HFFc6 (cell line): ENCODE measurements at places on chromosomes 11 and 22. TPM values are rescaled to one million over a fixed set of nuclear protein-coding genes. Genes with fewer than 3 reads are reported as not detected.
A peak's percentile ranks its signal among the peaks of the same experiment; 100 is the strongest.

DNA sequence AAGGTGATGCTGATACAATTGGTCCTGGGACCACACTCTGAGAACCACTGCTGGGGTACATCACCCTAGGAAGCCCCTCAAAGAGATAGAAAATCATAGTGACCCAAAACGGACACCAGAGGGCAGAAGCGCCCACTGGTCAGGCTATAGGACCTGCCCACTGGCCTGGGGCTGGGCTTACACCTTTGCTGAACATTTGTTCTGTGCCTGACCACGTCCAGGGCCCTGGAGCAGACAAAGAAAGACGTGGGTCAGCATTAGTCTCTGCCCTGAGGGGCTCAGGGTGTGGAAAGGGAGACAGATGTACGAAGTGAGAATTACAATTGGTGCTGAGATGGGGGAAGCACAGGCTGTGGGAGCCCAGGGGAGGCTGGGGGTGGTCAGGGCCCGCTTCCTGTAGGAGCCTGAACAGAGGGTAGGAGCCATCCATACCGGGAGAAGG, 14.4 kb upstream of the SERPINH1 start:
- DNase-seq = peak; percentile 43

DNA sequence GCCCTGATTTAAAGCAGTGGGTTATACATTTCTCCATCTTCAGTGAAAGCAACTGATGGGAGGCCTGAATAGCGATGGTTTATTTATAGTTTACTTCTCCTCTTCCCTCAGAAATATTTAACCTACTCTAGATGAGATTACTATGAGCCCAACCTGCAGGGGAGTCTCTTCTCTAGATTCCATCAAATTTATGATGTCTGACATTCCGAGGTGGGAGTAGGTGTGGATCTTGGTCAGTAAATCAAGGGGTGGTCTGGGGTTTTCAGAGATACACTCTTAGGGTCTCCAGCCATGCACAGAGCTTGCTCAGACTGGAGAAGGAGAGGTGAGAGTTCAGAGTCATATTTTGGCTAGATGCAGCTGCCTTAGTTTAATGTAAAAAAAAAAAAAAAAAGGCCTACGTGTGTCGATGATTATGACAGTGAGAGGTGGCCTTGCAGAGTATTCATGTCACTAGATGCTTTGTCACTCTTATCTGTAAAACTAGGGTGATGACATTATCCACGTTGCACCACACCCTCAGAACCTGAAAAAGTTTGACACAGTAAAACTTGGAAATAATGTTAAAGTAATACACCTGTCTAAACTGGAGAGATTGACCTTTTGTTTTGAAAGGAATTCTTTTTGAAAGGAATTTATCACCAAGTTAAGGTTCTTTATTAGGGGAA, 81.2 kb downstream of the EXT2 start:
- DNase-seq = no peak

- DNase-seq = no peak
These were observed 3.9 kb downstream of the SMPD1 start for GRCh38 chr11:6393989-6394670.

Gene RIC3
- total RNA-seq = not detected in 2 replicates

DNA sequence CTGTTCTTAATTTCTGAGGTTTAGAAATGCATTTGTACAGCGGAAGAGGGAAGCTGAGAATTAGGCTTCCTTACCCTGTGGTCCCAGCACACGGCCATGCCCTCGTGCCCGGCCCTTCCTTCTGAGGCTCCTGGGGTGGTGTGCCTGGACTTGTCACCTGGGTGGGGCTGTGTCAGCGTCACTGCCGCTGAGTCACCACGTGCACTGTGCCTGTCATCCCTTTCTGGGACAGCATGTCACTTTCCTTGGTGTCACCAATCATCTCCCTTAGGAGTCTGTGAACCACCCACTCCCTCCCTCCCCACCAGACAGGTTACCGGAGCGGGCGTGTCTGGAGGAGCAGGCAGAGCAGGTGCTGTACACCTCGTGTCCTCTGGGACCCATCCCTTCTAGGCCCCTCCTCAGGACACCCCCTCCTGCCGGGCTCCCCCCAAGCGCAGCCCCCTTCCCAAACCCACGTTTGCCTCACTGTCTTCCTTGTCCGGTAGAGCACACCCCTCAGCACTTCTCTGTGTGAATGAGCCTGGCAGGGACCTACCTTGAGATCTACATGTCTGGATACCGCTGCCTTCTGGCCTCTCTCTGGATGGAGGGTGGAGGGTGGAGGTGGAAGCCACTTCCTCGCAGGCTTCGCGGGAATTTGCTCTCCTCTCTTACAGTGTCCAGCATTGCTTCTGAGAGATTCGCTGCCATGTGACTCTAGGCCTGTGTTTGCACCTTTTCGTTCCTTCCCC, 367.6 kb downstream of the TBC1D22A start:
- DNase-seq = no peak

Gene PATE4
- total RNA-seq = not detected in 3 replicates

- no peak for DNase-seq
These were observed 83.5 kb downstream of the BDNF start for GRCh38 chr11:27616711-27617110.

- DNase-seq = peak; percentile 55
These were observed 111.2 kb upstream of the THY1 start for GRCh38 chr11:119533921-119534736.

GRCh38 chr22:32748509-32748908, 53.0 kb upstream of the TIMP3 start:
- DNase-seq = no peak

DNA sequence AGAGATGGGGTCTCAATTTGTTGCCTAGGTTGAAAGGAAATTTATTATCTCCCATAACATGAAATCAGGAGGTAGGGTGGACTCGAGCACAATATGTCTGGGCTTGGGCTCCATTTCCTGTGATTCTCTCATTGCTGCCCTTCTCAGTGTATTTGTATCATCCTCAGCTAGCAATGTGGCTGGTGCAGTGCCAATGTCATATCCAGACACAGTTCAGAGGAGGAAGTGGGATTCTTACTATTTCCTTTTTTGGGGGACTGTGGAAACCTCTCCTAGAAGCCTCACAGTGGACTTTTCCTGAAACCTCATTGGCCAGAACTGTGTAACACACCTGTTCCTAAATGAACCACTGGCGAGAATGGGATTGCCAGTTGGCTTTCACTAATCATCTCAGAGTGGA, 21.0 kb upstream of the SWAP70 start:
- no peak for DNase-seq

Gene ANO9
- not detected in 3 replicates for total RNA-seq

- no peak for DNase-seq
These were observed 1.0 kb downstream of the B4GALNT4 start for GRCh38 chr11:370070-370941.

GRCh38 chr22:38964989-38965388, 7.6 kb downstream of the APOBEC3A start:
- no peak for DNase-seq

DNA sequence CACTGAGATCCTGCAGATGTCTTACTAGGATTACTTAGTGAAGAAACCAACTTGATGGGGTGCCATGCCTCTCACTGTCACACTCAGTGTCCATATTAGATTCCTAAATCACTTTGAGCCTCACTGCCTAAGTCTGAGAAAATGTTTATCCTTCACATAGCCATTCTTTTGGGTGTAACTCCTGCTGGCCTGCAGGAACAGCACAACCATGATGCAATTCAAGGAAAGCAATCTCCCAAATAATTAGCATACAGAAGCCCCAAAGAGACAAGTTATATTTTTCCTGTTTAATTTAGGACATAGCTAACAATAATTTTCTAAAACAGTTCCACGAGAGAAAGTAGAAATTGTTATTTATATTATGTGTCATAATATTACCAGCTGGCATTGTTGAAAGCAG, 655.5 kb downstream of the KCNA4 start:
- no peak for DNase-seq

DNA sequence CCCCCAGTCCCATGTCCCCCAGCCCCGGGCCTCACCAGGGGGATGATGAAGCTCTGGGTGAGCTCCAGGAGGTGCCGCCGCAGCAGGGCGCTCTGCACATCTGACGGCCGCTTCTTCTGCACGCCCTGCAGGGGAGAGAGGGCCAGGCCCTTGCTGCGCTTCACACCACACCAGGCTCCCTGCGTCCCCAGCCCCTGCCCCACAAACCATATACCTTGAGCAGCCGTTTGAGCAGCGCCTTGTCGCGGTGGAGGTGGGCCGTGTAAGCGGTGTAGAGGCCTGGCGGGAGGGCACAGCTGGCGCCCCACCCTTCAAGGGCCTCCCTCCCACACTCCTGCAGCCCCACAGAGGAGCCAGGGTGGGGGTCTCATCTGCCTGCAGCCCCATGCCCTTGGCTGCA, 6.2 kb upstream of the PLXNB2 start:
- DNase-seq = no peak

GRCh38 chr11:15675683-15676082, 561.0 kb downstream of the INSC start:
- DNase-seq = no peak

DNA sequence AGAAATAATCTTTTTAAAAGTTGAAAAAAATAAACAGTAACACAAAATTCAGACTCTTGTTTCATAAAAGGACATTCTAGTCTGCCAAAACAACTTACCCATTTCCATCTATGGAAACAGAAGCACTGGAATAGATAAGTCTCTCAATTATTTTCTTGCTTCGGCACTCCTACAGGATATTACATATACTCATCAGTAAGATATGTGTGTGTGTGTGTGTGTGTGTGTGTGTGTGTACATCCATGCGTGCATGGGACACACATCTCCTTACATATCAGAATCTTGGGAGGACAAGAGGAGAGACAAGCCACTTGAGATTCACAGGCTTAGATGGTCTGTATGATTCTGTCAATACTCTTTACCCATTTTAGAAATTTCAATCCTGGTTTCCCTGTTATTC, 144.6 kb downstream of the ATG16L2 start:
- DNase-seq = no peak

- no peak for DNase-seq
These were observed 25.2 kb downstream of the MORC2 start for GRCh38 chr22:30943368-30943767.

GRCh38 chr11:10943968-10944367, 86.1 kb upstream of the ZBED5 start:
- DNase-seq = no peak

Gene TRIM29
- 1.2 to 3.0 TPM (median 1.7 TPM) in 3 replicates for total RNA-seq

Gene SGSM1
- not detected in 3 replicates for total RNA-seq

Gene GPHA2
- not detected in 3 replicates for total RNA-seq

GRCh38 chr11:130001461-130002351, 929 bp downstream of the PRDM10 start:
- DNase-seq = peak; percentile 14

- DNase-seq = no peak
These were observed 29.6 kb downstream of the FBLN1 start for GRCh38 chr22:45532235-45532631.

DNA sequence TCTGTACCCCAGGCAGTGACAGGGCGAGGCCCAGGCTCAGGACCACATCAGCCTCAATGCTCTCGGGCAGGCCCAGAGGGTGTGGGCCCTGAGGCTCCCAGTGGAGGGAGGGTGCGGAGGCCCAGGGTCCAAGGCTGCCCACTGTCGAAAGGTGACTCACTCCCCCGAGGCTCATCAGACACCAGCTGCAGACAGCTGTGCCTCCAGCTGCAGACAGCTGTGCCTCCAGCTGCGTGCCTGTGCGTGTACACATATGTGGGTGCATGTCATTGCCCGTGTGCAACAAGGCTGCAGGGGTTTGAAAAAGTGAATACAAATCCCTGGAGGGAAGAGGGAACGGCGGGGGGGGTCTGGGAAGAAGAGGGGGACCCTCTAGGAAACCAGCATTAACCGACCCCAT, 134.3 kb downstream of the BRD1 start:
- no peak for DNase-seq

DNA sequence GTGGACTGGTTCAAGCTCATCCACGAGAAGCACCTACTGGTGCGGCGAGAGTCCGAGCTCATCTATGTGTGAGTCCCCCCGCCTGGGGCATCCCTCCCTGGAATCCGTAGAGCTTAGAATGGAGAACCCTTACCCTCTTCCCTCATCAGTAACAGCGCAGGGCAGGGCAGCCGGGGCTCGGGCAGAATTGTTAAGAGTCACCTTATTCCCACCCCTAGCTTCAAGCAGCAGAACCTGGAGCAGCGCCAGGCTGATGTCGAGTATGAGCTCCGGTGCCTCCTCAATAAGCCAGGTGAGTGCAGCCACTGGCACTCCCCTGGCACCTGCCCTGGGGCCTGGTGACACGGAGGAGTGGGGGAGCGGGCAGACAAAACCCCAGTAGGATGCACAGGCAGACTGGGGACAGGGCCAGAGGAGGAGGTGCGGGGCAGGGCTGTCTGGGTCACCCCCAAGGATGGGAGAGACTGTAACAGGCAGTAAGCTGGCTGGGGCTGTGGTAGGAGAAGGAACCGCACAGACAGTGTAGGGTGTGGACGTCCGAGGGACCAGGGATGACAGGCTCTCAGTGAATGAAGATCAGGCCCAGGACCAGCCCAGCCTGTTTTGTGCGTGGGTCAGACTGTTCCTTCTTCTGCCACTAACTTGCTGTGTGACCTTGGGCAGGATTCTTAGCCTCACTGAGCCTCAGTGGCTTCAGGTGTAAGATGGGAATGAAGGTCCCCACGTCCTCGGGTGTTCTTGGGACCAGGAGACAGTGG, 20.4 kb downstream of the C22orf23 start:
- no peak for DNase-seq

- DNase-seq = peak; percentile 97
These were observed 585 bp upstream of the NEAT1 start for GRCh38 chr11:65421794-65422632.

DNA sequence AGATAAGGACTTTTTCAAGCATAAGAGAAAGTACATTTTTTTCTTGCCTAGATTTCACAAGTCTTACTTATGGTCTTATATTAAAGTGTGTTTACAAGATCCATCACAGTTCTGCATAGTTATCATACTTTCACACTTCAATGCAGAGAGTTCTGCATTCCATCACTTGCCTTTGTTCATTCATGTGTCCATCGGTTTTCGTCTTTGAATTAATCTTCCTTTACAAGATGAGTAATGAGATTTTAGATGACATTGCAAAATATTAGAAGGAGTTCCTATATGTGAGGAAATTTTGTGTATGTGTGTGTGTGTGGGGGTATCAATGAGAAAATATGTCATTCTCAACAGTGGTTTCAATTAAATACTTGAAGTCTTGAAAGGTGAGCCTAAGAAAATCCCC, 98.1 kb upstream of the GUCY1A2 start:
- DNase-seq = no peak

GRCh38 chr11:64004590-64004984, 18.3 kb downstream of the OTUB1 start:
- DNase-seq = no peak

GRCh38 chr22:29469755-29470154, 10.3 kb upstream of the NEFH start:
- no peak for DNase-seq

DNA sequence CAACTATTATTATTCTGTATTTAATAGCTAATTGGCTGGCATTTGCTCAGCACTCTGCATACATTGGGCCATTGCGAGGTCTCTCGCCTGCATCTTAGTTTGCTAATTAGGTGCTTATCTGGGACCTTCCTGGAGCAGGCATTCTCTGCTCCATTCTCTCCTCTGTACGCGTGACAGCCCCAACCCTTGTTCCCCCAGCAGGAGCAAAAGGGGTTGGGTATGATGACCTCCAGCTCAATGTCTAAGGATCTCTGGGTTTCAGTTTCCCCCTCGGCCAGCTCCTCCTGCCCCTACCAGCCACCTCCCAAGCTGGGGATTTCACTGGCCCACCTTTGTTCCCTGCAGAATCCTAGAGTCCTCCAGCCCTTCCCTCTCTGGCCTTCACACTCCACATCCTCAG, 9.7 kb upstream of the LGALS2 start:
- DNase-seq = no peak

Gene OTOG
- total RNA-seq = not detected in 3 replicates

Gene GGTLC3
- total RNA-seq = not detected in 3 replicates

GRCh38 chr11:32597921-32598320, 14.3 kb downstream of the EIF3M start:
- no peak for DNase-seq
